ENCODE measurements at places on chromosomes 11 and 22.
A peak's percentile ranks its signal among the peaks of the same experiment; 100 is the strongest.

DNA sequence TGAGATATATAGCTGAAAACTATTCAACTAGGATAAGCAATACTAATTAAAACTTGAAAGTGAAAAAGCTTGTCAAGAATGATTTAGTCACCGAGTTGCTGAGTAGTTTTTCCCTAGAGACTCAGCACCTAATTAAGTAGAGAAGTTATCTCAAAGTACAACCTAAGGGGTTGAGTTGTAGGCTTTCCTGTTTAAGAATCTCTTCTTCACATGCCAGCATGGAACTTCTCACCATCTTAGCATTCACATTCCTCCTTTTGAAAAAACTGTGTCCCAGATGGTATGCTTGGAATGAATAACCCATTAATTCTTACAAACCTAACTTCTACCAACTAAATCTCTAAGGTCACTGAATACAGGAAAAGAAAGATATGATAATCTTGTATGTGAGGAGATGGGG is 303.3 kb upstream of the ZC3H12C start:
- no peak for DNase-seq

DNA sequence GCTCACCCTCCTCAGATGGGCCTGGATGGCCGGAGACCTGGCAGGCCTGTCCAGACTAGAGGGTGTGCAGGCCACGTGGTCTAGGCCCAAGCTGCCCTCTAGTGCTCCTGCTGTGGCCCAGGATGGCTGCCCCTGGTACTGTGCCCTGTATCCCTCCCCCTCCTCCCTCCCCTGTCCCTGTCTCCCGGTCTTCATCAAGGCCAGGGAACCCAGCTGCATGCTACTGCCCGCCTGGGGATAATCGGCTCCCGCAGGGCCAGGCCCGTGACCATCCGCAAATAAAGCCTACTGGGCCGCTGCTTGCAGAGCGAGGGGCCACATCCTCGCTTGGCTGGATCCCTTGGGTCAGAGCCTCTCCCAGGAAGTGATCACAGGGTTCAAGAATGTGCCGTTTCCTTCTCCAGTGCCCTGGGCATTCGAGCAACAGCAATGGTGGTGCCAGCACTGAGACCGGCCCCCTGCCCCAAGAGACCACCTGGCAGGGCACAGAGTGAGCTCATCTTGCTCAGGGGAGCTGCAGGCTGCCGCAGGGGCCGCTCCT is 51.1 kb downstream of the WNT7B start:
- no peak for DNase-seq

DNA sequence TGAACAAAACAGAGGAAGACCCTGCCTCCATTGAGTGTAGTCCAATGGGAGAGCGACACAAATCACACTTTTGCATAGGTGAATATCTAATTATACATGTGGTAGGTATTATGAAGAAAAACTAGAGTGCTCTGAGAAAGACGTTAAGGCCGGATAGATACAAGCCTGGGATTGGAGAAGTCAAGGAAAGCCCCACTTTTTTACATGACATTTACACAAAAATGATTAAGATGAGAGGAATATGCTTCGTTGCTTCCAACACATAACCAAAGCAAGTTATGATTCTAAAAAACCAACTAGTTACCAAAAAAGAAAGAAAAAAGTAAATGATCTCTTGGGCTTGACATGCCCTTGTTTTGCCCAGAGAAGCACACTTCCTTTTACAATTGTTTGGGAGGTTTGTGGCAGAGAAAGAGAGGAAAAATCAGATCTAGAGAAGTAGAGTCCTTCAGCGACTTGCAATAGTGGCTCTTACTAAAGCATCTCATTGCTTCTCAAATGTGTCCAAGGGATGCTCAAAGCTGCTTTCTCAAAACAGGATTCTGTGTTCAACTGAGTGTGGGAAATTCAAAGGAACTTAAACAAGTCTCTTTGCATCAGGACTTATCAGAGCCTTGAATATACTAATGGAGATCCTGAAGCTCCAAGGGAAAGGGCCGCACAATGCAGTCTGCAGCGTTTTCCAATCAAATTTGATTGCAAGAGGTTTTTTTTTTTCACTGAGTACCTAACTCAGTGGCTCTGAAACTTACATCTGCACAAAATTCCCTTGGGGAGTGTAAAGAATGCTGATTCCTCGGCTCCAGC is 38.8 kb downstream of the FLI1 start:
- no peak for DNase-seq

DNA sequence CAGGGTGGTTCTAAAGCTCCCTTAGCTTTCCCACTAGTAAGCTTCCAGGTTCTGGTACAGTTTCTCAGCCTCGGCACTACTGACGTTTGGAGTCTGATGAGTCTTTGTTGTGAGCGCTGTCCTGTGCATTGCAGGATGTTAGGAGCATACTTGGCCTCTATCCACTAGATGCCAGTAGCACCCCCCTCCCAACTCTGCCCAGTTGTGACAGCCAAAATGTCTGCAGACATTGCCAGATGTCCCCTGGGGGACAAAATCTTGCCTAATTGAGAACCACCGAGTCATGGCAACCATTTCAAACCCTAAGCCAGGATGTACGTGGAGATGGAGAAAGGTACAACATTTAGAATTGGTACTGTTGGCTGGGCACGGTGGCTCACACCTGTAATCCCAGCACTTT is 68.7 kb downstream of the PTPRJ start:
- no peak for DNase-seq

DNA sequence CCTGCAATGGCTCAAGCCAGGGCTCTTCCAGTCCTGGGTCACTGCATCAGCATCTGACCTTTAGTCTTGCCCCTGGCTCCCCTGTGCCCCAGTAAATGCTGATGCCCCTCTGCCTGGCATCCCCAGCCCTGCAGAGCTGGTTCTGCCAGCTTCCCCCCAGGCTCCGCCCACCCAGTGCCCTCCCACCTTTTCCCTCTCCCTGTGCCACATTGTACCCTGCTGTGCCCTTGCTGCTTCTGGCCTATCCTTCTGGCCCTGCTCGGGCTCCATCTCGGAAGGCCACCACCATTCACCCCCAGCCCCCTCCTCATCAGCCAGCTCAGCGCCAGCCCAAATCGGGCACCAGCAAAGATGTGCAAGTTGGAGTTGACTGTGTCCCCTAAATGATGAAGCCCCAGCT is 7.4 kb downstream of the CAPN5 start:
- no peak for DNase-seq

GRCh38 chr11:76194872-76195668 is 11.2 kb downstream of the WNT11 start:
- no peak for DNase-seq

- no peak for DNase-seq
These were observed 379.4 kb downstream of the DYNC2H1 start for GRCh38 chr11:103488579-103488978.

DNA sequence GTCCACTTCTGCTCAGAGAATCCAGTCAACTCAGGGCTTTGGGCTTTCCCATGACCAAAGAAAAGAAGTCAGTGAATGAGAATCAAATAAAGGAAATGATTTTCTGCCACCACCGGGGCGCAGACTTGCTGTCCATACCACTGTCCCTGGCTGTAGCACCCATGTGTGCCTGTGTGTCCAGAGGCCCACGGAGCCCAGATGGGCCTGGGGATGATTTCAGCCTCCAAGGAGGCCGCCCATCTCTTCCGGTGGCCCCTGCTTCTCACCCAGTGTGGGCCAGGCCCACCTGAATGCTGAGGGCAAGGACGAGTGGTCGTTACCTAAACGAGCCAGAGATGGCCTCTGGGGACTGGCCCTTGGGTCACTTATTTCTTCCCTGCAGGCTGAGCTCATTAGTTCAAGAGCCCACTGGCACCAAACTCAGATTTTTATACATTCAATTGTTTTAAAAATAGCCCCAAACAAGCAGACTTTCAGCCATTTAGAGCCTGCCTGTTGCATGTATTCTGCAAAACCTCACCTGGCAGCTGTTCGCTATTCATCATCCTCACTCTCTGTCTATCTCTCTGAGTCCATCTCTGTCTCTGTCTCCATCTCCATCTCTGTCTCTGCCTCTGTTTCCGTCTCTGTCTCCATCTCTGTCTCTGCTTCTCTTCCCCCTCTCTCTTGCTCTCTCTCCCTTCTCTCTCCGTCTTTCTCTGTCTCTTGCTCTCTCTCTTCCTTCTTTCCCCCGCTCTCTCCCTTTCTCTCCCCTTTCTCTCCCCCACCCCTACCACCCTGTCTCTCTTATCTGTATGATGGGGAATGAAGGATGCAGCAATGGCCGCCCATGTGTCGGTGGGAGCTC is 24.2 kb downstream of the KRTAP5-5 start:
- DNase-seq, result no peak

DNA sequence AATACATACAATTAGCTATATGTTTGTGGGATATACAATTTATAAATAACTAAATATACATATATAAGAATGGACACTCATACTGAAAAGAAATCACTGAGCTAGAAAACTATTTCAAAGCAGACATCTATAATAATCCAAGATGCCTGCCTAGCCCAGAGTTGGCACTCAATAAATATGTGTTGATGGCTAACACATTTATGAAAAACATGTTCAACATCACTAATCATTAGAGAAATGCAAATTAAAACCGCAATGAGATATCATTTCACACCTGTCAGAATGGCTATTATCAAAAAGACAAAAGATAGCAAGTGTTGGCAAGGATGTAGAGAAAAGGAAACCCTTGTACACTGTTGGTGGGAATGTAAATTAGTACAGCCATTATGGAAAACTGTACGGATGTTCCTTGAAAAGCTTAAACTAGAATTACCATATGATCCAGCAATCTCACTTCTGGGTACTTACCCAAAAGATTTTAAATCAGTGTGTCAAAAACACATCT is 29.8 kb downstream of the POU2AF1 start:
- no peak for DNase-seq

- no peak for DNase-seq
These were observed 20.2 kb downstream of the NADSYN1 start for GRCh38 chr11:71472941-71473792.

- DNase-seq, result no peak
These were observed 48.9 kb upstream of the KIRREL3 start for GRCh38 chr11:127049486-127049885.

GRCh38 chr11:116969694-116970093 is 128.5 kb downstream of the SIK3 start:
- no peak for DNase-seq

- DNase-seq, result no peak
These were observed 49.8 kb downstream of the DCUN1D5 start for GRCh38 chr11:103042161-103042560.

DNA sequence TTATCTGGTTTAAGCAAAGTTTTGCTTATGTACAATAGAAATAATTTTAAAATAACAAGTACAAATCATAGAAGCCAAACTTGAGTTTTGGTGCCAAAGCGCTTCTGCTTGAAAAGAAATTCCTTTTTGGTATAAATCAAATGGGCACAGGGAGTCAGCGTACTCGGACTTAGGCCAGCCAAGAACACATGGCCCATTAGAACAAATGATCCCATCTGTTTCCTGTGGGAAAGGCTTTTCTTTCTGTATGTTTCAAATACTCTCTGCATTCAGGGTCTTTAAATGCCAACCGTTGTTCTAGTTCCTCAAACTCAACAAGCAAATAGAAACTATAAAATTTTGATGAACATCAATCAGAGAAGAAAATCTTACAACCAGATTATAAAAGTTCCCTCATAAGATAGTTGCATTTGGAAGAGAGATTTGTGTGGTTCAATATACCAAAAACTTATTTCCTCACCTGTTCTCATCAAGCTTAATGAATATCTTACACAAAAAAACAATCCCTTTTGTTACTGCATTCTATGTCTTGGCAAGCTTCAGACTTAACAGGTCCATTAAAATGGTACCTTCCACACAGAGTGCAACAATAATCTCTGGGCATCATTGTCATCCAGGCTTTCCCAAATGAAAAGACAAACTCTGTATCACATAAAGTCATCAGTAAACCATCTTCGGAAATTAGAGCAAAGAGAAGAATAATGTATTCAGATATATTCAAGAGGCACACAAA is 739.8 kb upstream of the API5 start:
- DNase-seq, result no peak

GRCh38 chr11:65548395-65548794 is 9.8 kb downstream of the LTBP3 start:
- DNase-seq, result no peak

GRCh38 chr11:14089690-14090462 is 127.4 kb downstream of the SPON1 start:
- no peak for DNase-seq

GRCh38 chr11:99241066-99241465 is 220.3 kb downstream of the CNTN5 start:
- DNase-seq, result no peak

GRCh38 chr11:27663326-27663725 is 36.9 kb downstream of the BDNF start:
- DNase-seq, result no peak

GRCh38 chr11:64007160-64007628 is 21.0 kb downstream of the OTUB1 start:
- no peak for DNase-seq

DNA sequence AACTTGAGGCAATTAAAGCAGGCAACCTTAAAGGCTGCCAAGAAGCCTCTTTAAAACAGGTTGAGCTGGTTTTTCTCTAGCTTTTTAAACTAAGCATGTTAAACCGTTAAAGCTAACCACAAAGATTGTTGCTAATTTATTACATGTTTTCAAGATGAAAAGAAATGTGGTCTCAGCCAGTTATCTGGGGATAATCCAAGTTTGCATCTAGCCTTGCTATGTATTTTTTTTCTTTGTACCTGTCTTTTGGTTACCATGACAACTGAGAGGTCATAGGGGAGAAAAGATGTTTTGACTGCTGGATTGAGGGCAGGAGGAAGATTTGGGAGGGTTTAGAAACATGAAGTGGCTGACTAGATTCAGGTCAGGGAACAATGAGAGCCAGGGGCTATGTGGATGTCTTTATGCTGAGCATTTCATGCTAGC is 19.2 kb upstream of the PGM2L1 start:
- DNase-seq, result no peak

- DNase-seq, result no peak
These were observed 8.7 kb downstream of the IFITM10 start for GRCh38 chr11:1741741-1742140.

- no peak for DNase-seq
These were observed 19.6 kb downstream of the RTN4RL2 start for GRCh38 chr11:57479911-57480310.

- DNase-seq, result no peak
These were observed at the start of gene TRPC6 for GRCh38 chr11:101583251-101584128. TRPC6 (minus strand) TSS chr11:101584007; CDS start chr11:101583503, 504 bp downstream.

DNA sequence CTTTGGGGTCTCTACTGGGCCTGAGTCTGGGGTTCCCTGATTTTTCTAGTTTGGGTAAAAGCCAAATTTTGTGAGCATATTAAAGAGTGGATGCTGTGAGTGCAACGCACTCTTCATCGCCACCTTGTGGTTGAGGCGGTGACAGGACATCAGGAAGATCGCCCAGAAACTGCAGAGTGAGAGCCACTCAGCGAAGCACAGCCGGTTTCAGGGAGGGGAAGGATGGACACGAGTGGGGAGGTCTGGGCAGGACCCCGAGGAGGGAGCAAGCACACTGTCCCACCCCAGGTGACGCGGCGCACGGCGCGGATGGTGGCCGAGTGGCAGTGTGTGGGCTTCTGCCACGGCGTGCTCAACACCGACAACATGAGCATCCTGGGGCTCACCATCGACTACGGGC is 9.1 kb downstream of the SELENOO start:
- DNase-seq, result peak; percentile 9

GRCh38 chr11:31969359-31969702 is 121.5 kb upstream of the RCN1 start:
- DNase-seq, result no peak

GRCh38 chr11:108253176-108253575 is 30.3 kb downstream of the ATM start:
- DNase-seq, result no peak

- DNase-seq, result no peak
These were observed 1.4 kb downstream of the DTX4 start for GRCh38 chr11:59173080-59173963.

- no peak for DNase-seq
These were observed 43.1 kb downstream of the TRAF6 start for GRCh38 chr11:36467012-36467411.
